ENCODE measurements at places on chromosomes 12 and 14.
A peak's percentile ranks its signal among the peaks of the same experiment; 100 is the strongest.

GRCh38 chr14:90003526-90004307 lies 48.0 kb downstream of the TDP1 start:
- peak; percentile 36 for DNase-seq

- no peak for DNase-seq
These were observed 372.9 kb downstream of the DPF3 start for GRCh38 chr14:72521045-72521444.

GRCh38 chr12:77559400-77560074 lies 271.2 kb upstream of the NAV3 start:
- no peak for DNase-seq

GRCh38 chr14:49783394-49784014 lies 15.6 kb downstream of the KLHDC2 start:
- no peak for DNase-seq

GRCh38 chr14:95811813-95812212 lies 64.8 kb upstream of the TUNAR start:
- DNase-seq, result no peak

- DNase-seq, result peak; percentile 70
These were observed 32.9 kb downstream of the MIPOL1 start for GRCh38 chr14:37230551-37231194.

GRCh38 chr14:98466807-98467206 lies 805.2 kb downstream of the BCL11B start:
- no peak for DNase-seq

- peak; percentile 56 for DNase-seq
These were observed 19.4 kb downstream of the GRIN2B start for GRCh38 chr12:13961971-13962370.

- DNase-seq, result no peak
These were observed 3.3 kb upstream of the HOXC8 start for GRCh38 chr12:54005531-54005852.

DNA sequence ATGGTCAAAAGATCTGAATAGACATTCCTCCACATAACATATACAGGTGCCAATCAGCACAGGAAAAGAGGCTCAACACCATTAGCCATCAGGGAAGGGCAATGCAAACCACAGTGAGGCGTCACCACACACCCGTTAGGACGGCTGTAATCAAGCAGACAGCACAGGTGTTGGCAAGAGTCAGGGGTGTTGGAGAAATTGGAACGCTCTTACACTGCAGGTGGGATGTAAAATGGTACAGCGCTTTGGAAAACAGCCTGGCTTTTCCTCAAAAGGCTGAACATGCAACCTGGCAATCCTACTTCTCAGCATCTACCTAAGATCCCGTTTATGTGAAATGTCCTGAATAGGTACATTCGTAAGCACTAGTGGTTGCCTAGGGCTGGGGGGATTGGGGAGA lies 21.5 kb upstream of the MMP17 start:
- DNase-seq, result no peak

- no peak for DNase-seq
These were observed 41.4 kb upstream of the NINJ2 start for GRCh38 chr12:704516-705242.

- no peak for DNase-seq
These were observed 40.3 kb downstream of the PEX5 start for GRCh38 chr12:7229741-7230140.

DNA sequence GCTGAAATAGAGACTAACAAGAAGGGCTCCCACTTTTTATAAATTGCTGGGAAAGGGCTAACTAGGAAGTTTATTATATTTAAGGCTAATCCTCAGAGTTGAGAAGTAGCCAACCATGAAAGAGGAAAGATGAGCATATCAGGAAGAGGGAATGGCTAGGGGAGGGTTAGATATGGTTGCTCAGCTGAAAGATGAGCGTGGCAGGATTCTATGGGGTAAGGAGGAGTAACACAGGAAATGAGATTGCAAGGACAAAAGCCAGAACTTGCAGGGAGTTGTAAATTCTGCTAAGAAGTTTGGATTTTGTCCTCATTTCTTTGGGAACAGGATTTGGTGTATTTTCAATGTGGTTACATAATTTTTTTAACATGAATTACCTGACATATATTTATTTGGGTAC lies 127.4 kb upstream of the ATP2B1 start:
- no peak for DNase-seq

DNA sequence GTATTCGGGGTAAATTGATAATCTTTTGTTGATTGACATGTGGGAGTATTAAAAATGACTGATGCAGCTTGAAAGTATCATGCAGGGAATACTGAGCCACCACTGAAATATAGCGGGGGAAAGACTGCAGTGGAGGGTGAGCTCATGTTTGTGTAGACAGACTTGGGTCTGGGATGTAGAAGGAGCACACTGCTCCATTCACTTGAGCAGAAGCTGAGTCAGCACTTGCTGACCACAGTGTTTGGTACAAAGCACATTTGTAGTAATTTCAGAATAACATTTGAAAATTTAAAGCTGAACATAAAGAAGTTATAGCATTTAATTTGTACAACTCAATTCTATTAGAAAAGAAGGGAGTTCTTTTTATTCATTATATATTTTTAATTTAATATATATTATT lies 304.3 kb upstream of the PRICKLE1 start:
- peak; percentile 24 for DNase-seq

DNA sequence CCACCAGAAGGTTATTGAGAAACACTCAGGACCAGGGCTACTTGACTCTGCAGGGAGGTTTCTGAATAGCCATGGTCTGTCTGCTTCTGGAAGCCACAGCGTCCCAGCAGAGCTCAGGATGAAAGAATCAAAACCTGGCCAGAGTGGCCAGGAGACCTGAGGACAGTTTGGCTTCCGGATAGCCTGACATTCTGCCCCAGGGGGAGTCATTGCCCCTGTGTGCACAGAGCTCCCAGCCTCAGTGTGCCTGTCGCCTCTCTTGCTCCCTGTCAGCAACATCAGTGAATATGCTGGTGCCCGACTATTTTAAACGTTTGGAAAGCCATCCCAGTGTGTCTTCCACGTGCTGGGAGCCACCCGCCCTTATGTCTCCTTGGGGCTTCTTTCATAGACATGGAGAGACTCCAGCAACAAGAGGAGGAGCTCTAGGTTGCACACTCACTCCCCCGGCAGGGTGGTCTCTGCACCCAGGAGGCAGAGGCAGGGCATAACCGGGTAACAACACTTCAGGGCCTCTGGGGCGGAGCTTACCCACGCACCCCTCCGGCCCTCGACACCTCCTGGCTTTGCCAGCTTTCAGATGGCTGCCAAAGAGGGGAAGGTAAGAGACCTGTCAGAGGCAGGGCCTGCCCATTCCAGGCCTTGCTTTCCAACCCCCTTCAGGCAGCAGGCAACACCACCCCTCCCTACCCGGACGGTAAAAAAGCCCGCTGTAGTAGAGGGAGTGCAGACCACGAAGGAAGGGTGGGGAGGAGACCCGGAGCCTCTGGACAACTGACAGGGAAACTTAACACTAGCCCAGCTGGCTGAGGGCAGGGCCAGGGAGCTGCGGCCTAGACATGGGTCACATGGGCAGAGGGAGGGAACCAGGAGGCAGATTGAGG lies 19.0 kb upstream of the SLC6A12 start:
- no peak for DNase-seq

GRCh38 chr12:68497702-68498101 lies 113.0 kb upstream of the RAP1B start:
- no peak for DNase-seq

- no peak for DNase-seq
These were observed 269.6 kb downstream of the ZFP36L1 start for GRCh38 chr14:68523326-68523610.

GRCh38 chr12:66735275-66735674 lies 56.4 kb upstream of the GRIP1 start:
- DNase-seq, result no peak

DNA sequence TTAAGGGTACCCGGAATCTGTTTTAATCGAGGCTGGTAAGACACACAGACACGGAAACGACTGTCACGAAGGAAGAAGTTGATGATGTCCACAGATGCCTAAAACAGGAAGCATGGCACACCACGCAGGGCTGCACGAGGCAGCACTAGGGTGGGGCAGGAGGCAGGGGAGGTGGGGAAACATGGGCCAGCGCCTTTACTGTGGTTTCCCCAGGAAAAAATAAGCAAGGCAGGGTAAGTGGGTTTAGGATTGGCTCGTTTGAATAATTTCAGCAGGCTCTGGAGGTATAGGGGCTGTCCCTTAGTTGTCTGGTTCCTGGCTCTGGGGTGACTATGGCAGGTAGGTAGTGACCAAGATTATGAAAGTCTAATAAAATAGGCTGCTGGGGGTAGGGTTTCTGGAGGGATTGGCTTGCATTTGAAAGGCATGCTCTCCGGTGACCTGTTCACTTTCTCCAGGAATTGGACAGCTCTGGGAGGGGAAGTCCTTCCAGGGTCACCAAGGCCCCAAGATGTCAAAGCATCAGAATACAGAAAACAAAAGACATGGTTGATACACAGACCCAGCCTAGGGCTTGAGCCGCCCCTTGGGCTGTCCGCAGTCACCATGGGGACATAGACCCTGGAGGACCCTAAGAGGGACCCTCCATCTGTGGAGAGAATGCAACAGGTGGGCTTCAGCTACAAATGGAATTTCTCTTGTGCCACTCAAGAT lies 35.3 kb downstream of the MAP1LC3B2 start:
- peak; percentile 45 for DNase-seq

GRCh38 chr14:36820111-36820709 lies 158.6 kb downstream of the PAX9 start:
- DNase-seq, result no peak

GRCh38 chr12:49552014-49552413 lies 13.2 kb downstream of the KCNH3 start:
- peak; percentile 70 for DNase-seq

DNA sequence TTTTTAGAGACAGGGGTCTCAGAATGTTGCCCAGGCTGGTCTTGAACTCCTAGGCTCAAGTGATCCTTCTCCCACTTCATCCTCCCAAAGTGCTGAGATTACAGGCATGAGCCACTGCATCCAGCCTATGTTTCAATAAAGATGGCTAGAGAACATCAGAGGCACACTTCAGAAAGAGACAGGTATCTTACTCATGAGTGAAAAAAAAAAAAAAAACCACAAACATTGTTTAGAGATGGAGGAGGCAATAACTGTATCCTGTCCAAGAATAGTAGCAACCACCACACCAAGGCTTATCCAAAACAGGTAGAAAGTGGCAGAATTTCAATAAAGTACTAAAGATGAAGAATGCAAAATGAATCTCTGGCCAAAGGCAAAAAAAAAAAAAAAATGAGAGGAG lies 30.3 kb downstream of the EEA1 start:
- DNase-seq, result no peak

- no peak for DNase-seq
These were observed 85.6 kb downstream of the SMOC1 start for GRCh38 chr14:69964841-69965240.

DNA sequence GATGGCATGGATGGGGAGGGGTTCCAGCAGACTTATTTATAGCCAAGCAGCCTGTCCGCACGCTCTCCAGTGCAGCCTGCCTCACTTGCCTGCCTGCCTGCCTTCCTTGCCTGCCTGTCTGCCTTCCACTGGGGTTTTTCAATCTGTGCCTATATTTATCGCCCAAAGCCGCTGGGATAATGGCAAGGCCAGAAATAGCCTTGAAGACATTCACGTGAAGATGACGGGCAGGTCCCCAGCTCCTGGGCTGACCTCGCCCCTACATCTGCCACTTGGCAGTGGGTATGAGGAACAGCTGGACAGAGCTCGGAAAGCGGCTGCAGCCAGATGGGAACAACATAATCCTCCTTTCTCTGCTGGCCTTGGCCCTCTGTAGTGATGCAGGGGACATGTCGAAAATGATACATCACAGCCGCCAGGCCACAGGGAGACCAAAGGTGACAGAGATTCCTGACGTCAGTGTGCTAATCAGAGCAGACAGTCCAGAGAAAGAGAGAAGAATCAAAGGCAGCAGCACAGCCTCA lies 53.3 kb downstream of the PITPNM2 start:
- no peak for DNase-seq

GRCh38 chr12:84397263-84397662 lies 515.3 kb downstream of the SLC6A15 start:
- no peak for DNase-seq

- no peak for DNase-seq
These were observed 28.2 kb downstream of the TBK1 start for GRCh38 chr12:64480148-64480547.

DNA sequence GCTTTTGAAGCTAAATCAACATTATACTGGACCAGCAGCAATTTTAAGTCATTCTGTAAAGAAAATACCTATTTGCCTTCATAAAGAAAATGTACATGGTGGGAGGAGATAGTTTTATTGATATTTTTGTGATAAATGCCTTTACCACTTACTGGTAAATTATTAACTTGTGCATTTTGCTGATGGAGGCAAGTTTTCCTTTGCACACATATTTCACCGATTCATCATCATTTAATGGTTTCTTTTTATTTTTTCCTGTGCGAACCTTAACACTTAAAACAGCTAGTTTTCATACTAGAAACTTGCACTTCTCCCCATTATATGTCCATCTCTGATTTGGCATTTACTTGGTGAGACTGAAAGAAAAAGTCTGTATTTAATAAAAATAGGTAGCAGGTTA lies 239.3 kb downstream of the TRHDE start:
- DNase-seq, result no peak

GRCh38 chr12:113151655-113152054 lies 2.1 kb downstream of the CFAP73 start:
- no peak for DNase-seq

DNA sequence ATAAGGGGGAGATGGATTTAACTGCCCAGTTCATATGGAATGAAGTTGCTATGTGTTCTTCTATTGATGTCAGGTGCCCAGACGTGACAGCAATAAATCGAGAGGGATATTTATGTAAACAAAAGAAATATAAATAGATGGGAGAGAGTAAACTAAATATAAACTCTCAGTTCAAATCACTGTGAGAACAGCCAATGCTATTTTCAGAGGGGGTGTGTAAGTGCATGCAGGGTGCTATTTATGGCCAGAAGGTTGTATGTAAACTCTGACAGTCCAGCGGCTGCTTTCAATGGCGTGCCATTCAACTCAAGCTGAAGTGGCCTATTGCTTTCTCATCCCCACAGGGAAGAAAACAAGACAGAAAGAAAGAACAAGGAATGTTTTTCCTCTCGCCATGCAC lies 127.2 kb downstream of the KCNA5 start:
- DNase-seq, result no peak

- DNase-seq, result no peak
These were observed 43.2 kb downstream of the MGAT4C start for GRCh38 chr12:86213012-86213411.

- DNase-seq, result no peak
These were observed 111.2 kb downstream of the MED13L start for GRCh38 chr12:116166306-116166705.

GRCh38 chr12:110776410-110776809 lies 33.7 kb upstream of the PPP1CC start:
- DNase-seq, result no peak

- no peak for DNase-seq
These were observed 30.6 kb upstream of the MSI1 start for GRCh38 chr12:120399531-120399930.

GRCh38 chr12:6182279-6182898 lies 17.8 kb upstream of the CD9 start:
- no peak for DNase-seq

- no peak for DNase-seq
These were observed 1.7 kb downstream of the ZBTB39 start for GRCh38 chr12:57004651-57005050.

- no peak for DNase-seq
These were observed 270.2 kb downstream of the ALG10B start for GRCh38 chr12:38586789-38587188.

GRCh38 chr14:102304611-102305506 lies at the start of gene MOK:
MOK (minus strand) TSS chr14:102305164; CDS start chr14:102304968, 196 bp downstream.
- peak; percentile 98 for DNase-seq

- DNase-seq, result peak; percentile 35
These were observed 35.2 kb downstream of the SLC8B1 start for GRCh38 chr12:113299619-113300237.

- DNase-seq, result no peak
These were observed 48.1 kb downstream of the KCNK13 start for GRCh38 chr14:90109858-90110257.

Data from Ammon's horn (tissue), 1 donor.